ENCODE measurements at places on chromosomes 4 and X.

DNA sequence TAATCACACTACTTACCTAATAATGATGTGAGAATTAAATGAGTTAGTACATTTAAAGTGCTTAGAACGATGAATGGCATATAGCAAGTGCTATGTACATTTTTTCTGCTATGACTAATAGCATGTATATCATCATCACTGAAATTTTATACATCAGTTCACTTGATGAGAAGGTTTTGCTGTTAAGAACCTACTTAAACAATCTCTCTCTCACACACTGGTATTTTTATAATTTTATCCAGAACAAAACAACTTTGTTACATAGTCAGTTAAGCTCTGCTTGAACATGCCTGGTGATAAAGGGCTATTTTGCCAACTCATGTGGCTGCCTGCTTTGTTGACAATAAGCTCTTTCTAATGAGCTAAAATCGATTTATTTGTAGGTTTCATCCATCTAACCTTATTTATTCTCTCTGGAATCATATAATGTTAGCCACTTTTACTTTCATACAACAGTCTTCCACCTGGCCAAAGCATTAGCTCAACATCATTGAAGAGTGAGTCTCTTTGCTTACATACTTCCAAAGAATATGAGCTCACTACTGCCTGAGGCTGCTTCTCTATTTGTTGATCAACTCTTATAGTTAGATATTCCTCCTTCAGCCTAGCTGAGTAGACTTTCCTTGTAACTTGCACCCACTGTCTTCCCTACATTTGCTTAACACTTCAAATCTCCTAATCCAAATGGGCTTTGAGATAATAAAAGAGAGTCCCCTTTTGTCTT, 372.7 kb upstream of the BOD1L1 start:
- no peak for DNase-seq

GRCh38 chr4:41882625-41883347, 52.4 kb upstream of the TMEM33 start:
- DNase-seq: no peak

DNA sequence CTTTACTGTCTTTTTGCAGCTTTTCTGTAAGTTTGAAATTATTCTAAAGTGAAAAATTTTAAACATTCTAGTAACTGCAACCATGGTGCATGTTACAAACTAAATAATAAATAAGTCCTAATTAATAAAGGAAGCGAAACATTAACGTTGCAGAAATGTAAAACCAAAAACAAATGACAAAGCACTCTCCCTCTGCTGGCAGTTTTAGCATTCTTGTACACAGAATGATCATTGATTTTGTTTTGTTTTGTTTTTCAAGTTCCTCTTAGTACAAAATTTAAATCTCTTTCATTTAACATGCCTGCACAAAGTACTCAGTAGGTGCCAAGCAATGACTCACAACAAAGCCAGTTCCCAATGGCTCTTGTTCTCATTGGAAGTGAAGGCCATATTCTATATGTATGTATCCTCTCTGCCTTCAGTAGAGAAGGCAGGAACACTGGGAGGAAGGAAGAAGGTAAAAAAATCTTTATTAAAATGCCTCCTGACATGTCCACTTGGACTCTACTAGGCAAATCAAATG, 13.7 kb upstream of the TMSB4X start:
- DNase-seq: no peak

DNA sequence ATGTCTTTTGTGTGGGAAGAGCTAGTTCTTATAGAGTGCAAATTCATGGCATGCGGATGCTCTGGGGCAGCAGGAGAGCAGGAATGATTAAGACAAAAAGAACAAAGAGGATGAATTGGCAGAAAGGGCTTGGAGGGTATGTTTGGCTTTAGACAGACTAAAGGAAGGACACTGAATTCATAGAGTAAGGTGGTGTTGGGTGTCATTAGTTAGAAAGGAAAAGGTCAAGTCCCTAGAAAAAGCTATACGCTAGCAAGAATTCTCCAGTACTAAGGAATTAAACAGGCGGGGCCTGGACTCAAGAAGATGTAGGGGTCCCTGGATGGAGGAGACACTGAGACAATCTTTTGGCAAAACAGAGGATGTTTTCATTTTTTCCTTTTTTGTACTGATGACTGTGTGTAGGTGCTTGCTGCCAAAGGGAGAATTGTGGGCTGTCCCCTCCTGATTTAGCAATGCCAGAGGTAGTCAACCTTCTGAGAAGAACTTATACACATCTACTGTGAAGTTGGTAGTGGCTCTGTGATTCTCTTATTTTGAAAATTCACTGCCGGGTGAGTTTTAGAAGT, 391.0 kb downstream of the SPRY1 start:
- DNase-seq: no peak

- no peak for DNase-seq
Measured at GRCh38 chrX:20309806-20310205, 43.1 kb upstream of the RPS6KA3 start.

GRCh38 chr4:138845664-138846063, 169.9 kb upstream of the NOCT start:
- no peak for DNase-seq

DNA sequence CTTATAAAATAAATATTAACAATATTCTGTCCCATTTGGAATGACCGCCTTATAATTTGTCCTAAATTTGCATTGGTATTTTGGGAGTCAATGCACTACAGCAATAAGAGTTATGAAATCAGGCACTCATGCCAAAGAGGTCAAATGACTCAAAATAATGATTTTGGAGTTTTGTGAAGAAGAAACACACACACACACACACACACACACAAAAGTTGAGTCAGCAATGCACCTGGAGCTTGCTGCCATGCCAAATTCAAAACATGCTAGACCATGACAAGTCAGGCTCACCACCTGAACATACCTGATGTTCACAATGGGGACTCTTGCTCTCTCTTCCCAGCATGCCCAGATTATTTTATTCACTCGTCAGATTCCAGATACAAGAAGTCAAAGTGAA, 56.7 kb downstream of the PROM1 start:
- DNase-seq: no peak

DNA sequence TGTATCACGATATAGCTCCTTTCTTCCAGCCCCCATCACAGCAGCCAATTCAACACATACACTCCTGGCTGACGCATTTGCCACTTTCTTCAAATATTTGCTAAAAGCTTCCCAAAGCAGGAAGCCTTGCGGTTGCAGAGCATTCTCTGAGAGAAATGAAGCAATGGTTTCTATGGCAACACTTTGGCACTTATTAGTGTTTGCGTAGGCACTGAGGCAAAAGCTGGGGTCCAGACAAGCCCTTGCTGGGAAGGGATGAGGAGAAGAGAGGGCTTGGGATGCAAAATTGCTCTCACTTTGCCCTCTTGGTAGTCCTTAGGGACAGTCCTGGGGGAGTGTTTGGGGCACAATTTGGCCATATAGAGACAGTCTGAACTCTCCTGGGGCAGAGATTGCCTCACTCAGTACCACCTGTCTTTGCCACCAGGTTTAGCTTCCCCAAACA, 55.0 kb upstream of the PAK3 start:
- no peak for DNase-seq

GRCh38 chr4:6002492-6002833, 15.8 kb downstream of the C4orf50 start:
- DNase-seq: no peak

- DNase-seq: no peak
Measured at GRCh38 chr4:87516683-87517082, 12.5 kb downstream of the SPARCL1 start.

- DNase-seq: no peak
Measured at GRCh38 chrX:104659005-104659744, 93.2 kb downstream of the IL1RAPL2 start.

GRCh38 chr4:2045518-2045951, 13.6 kb upstream of the NAT8L start:
- no peak for DNase-seq

GRCh38 chr4:121192480-121192879, 28.4 kb upstream of the TNIP3 start:
- peak; percentile 4 for DNase-seq

DNA sequence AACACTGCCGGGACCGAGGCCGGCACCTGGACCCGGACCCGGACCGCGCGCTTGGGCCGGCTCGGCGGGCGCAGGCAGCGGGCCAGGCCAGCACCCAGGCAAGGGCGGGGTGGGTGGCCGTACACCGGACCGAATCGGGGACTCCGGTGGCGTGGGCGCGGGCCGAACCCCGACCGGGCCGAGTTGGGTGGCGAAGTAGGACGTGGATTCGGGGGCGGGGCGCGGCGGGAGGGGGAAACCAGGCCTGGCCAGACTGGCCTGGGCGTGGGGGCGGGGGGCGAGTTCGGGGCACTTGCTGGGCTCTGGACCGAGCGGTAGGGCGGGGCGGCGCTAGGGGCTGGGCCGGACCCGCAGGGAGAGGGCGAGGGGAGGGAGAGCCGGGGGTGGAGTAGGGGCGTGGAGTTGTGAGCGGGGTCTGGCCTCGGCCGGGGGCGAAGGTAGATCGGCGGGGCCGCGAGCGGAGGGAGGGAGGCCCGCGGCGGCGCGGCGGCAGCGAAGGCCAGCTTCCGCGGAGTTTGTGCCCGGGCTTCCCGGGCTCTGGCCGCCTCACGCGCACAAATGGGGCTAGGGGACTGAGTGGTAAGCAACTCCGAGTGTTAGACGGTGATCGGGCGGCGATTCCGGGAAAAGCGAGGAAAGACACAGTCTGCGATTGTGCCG, 1.8 kb upstream of the BCORL1 start:
- peak; percentile 4 for DNase-seq

DNA sequence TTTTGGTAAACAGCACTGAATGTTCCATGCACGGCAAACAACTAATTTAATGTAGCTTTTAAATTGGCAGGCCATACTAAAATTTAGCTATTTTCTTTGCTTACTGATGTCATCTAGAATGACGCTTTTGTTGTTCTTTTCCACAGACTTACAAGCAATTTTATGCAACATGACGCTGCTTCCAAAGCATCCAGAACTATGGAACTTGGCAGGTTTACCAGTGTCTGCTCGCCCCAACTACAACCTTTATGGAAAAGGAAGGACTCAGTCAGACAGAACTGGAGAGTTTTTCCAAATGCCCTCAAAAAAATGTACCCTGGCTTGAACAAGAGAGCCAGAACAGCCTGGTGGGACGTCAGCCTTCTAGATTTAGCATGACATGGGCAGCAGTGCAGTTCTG, 58.7 kb downstream of the ANOS1 start:
- DNase-seq: no peak

- DNase-seq: no peak
Measured at GRCh38 chrX:479273-479981, 92.7 kb upstream of the PPP2R3B start.

DNA sequence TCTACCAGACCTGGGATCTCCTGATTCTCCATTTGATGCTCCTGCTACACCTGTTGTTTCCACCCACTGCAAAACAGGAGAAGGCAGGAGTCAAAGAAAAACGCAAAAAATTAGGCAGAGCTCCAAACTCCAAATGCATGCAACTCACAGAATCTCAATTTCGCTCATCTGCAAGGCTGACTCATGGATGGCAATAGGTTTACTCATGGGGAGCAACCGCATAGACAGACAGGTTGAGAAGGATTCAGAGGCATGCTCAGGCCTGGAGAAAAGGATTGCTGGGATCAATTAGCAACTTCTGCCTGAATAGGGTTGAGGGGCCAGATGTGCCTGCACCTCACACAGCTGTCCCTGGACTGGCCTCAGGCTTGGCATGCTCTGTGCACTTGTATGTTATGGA, 231.0 kb downstream of the LDB2 start:
- DNase-seq: no peak

DNA sequence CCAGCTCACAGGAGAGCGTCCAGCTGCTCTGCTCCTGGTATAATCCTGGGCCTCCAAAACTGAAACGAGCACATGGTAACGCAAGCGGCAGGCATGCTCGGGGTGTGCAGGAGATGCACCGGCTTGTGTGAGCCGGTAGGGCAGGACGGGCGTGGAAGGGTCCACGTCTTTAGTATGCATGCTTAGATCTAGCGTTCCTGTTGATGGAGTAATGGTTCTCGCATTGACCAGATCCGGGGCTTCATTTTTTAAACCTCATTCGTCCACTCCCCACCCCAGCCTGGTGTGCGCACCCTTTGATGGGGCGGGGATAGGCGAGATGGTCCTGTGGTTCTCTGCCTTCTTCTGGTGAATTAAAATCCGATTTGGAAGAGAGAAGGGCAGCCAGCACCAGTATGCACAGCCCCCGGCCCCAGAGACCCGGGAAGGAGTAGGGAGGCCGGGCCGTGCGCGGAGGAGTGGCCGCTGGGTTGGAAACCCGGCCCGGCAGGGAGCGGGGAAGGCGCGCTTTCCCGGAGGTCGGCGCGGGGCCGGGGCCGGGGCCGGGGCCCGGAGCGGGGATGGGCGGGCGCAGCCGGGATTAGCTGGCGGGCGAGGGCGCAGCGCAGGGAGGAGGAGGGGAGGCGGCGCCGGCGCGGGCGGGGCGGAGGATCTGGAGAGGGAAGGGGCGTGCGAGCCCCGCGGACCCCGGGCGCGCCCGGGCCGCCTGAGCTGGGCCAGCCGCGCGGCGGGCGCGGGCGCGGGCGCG, 39.9 kb downstream of the FAM149A start:
- no peak for DNase-seq

DNA sequence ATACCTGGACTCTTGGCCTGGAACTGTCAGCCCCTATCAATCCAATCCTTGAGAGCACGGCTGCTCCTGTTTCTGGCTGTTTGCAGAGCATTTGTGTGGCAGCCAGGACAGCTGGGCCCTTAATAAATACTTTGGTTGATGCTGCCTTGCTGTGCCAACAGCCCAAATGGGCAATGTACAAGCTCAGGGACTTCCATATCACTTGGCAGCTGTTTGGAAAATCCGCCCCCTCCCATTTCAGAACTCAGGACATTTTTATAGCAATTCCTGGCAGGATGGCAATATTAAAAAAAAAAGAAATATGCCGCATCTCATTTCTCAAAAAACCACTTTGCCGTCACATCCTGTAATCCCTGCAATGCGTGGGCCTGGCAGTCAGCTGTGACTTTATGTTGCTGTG, 218.9 kb downstream of the HS3ST1 start:
- DNase-seq: no peak

DNA sequence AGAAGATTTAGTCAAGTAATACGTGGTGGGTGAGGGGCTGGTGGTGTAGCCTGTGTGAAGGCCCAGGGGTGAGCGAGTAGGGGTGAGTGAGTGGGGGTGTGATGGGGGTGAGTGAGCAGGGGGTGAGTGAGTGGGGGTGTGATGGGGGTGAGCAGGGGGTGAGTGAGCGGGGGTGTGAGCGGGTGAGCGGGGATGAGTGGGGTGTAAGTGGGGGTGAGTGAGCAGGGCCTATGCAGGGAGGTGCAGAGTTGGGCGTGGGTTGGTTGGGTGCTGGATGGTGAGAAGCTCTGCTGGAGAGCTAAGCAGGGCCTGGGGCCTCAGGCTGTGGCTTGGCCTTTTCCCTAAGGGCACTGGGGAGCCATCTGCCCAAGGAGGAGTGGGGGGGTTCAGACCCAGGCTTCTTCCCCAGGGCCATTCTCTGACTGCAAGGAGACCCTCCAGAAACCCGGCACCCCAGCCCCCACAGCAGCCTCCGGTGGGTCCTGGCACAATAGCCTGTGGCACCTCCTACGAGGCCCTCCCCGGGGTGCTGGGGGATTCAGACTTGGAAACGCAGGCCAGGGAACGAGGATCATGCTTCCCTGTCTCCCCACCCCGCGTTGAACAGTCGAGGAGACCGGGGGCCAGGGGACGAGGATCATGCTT, 30.4 kb downstream of the SH3TC1 start:
- DNase-seq: no peak

- no peak for DNase-seq
Measured at GRCh38 chr4:101101072-101101471, 246.3 kb downstream of the PPP3CA start.

GRCh38 chr4:152068866-152069265, 308.1 kb upstream of the GATB start:
- no peak for DNase-seq
